ENCODE measurements at places on chromosomes 1 and 21. TPM values are rescaled to one million over a fixed set of nuclear protein-coding genes. Genes with fewer than 3 reads are reported as not detected.

PRDM16 gene
- total RNA-seq: under 0.01 TPM

MTARC2 gene
- 3.2 TPM for total RNA-seq

LIN28A gene
- not detected for total RNA-seq

ENAH gene
- total RNA-seq: 25.1 TPM

FCGR1A gene
- total RNA-seq: not detected

SLC66A1 gene
- total RNA-seq: 22.3 TPM

All from pericardium fibroblast (primary cell).